ENCODE measurements at places on chromosomes 13 and 19.

GRCh38 chr19:7460562-7460966 is 28.3 kb downstream of the PEX11G start:
- no peak for DNase-seq

GRCh38 chr19:10809651-10810285 is 26.2 kb downstream of the TMED1 start:
- DNase-seq: no peak

GRCh38 chr13:107974409-107974808 is 240.9 kb downstream of the LIG4 start:
- DNase-seq: no peak

GRCh38 chr13:64718116-64718515 is 2512.0 kb downstream of the PCDH9 start:
- DNase-seq: no peak

GRCh38 chr13:30615866-30616541 is 1.7 kb upstream of the USPL1 start:
- peak; percentile 52 for DNase-seq

GRCh38 chr13:22936228-22936627 is 244.6 kb upstream of the SGCG start:
- DNase-seq: no peak

GRCh38 chr19:39103151-39103550 is 19.0 kb downstream of the ACP7 start:
- DNase-seq: no peak

DNA sequence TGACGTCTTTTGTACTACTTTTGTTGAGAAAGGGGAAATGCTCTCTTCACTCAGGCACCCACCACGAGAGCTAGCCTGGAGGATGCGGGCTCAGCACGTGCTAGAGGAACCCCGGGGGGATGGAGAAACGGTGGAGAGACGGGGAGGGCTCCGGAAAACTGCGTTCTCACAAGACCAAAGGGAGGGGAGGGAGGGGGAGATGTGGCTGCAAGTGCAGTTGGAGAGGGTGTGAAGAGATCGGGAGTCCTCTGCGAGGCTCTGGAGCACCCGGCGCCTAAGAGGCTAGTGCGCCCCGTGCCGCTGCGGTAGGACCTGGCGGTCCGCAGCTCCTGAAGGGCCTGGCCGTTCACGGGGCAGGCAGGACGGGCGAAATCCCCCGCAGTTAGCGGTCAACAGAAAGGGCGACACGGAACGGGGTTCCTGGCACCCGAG is 43.4 kb upstream of the XPO4 start:
- DNase-seq: no peak

GRCh38 chr13:45320876-45321629 is 19.9 kb downstream of the TPT1 start:
- DNase-seq: no peak

DNA sequence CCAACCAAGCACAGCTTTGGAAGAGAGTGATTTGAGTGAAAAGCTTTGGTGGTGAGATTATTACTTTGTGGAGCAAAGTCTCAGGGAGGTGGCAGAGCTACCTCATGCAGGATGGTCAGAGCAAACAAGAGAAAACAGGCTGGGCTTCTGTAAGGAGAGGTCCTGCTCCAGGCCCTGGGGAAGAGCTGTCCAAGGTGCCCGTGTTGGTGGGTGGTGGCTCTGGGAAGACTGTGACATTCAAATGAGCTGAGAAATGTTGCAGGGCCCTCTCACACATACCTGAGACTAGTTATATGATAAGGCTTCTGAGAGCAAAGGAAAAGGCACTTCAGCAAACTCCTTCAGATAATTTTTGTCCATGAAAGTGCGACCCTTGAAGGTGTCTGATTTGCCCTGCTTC is 205.5 kb upstream of the SOX21 start:
- no peak for DNase-seq

GRCh38 chr13:92681239-92681638 is 545.4 kb upstream of the GPC6 start:
- DNase-seq: no peak

Data from Karpas-422 (cell line).